Activated CD4-positive, alpha-beta T cell treated with anti-CD3 and anti-CD28 coated beads for 24 hours (primary cell): ENCODE measurements at places on chromosomes 12 and 14.

DNA sequence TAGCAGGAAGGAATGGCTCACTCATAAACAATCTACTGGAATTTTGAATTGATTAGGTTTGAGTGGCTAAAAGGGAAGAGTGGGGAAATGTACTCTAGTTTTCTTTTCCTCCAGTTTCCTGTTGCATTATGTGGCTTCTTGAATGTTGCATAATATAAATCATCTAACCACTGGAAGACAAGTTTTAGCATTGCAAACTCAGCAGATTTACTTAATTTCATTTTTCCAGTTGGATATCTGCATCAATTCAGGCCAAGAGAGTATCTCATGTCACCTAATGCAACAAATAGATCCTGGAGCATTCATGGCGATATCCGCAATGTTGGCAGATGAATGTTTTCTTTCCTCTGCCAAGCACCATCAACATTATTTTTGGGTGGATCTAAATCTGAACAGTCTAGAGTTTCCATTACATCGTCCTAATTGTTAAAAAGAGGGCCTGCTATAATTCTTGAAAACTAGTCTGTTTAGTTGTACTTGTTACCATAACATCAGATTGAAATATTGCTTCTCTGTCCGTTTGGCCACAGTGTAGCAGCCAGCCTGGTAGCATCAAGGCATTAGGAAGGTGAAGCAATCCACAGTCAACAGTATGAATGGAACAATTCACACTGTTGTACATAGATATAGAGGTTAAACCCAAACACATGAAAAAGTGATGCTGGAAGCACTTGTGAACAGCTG, 544.2 kb downstream of the ETNK1 start:
- no peak for DNase-seq

- DNase-seq, result no peak
These were observed 3.1 kb upstream of the STRN3 start for GRCh38 chr14:31029016-31029970.

DNA sequence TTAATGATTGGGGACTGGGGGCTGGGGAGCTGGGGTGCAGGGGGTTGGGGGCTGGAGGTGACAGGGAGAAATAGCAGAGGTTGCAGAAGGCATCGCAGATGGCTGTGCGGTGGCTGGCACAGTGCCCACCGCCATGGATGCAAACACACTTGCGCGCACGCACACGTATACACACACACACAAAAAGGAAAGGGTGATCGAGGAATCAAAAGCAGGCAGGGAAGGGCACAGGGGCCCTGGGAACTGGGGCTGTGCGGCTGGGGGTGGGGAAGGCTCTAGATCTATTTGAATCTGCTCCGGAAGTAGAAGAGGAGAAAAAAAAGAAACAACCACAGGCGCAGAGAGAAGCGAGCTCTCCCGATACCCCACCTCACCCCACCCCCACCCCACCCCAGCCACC, 39.4 kb downstream of the ZFHX2 start:
- no peak for DNase-seq

GRCh38 chr14:24408764-24409163, 10.0 kb downstream of the NYNRIN start:
- DNase-seq, result no peak

DNA sequence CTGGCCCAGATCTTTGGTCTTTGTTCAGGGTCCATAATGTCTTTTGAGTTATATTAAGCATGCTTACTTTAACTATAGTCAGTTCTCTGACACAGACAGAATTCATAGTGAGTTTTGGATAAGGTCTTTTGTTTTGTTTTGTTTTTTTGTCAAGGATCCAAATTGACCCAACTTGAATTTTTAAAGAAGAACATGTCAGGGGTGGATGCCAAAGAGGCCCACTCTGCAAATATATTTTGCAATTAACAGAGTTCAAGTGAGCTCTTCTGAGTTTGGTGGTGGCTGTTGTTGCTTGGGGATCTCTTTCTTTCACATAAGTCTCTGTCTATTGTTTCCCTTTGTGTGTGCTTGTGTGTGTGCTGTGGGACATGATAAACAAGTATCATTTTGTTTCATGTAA, 34.4 kb upstream of the PMCH start:
- no peak for DNase-seq
